HFFc6 (cell line): ENCODE measurements at places on chromosomes 11 and 22.

- DNase-seq, result no peak
Observed at GRCh38 chr11:102476812-102477211, 24.2 kb upstream of the TMEM123 start.

- peak; percentile 40 for DNase-seq
Observed at GRCh38 chr11:14908214-14908880, 16.3 kb upstream of the CYP2R1 start.

DNA sequence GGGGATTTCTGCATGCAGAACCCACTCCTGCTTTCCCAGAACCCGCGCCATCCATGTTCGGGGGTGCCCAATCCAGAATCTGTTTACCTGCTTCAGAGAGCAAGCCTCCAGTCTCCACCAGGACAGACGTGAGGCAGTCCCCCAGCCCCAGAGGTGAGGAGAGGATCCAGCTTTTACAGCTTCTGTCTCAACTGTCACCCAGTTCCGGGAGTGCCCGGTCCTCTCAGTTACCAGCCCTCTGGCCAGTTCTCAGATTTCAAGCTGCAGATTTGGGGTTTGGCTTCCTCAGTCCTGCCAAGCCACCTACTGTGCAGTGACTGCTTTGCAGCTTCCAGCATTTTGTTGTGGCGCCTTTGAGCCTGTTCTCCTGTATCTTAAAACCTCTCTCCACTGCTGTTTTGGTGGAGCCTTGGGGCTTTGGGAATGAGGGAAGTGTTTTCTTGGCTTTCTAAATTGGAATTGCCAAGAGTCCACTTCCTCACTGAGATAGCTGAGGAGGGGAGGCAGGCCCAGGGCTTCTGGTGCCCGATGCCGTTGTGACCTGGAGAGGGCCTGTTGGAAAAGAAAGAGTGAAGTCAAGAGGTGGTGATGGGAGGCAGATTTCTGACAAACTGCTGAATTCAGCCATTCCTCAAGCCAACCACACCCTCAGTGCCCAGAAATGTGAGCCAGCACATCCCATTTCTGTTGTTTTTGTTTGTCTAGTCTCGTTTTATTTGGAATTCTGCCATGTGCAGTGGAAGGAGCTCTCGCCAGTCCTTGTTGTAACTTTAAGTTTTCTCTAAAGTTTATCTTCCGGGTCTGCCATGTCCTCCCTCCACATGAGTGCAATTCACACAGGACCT, 513.4 kb downstream of the TBC1D22A start:
- no peak for DNase-seq

DNA sequence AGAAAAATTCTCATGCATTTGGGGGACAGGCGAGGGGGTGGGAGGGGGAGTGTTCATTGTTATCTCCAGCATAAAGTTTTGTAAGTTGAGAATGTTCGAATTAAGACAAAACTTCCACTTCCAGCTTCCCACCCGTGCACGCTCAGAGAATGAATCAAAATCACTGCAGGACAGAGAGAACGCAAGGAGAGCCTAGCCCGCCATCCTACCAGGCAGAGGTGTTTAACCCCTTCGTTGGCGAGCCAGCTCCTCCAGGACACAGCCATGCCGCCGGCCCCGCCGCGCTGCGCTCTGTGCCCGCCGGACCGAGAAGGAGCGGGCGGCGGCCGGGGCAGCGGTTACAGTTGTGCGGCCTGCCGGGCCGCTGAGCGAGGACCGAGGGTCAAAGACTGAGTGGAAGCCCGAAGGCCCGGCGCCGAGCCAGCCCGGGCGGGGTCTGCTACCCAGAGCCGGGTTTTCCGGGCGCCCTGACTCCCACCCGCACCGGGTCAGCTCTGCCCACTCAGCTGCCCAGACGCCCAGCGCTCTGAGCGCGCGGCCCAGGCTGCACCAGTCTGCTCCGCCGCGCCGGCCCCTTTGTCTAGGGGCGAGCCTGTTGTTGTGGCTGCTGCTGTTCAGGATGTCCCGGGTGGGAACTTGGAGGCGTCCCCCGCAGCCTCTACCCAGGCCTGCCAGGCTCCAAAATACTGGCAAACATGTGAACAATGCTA, at the start of gene NOX4:
TSS of gene NOX4 (minus strand) at position 395 of the 710 bp plus-strand sequence. CDS start at position 266, 129 bp downstream.
- DNase-seq, result peak; percentile 20

- no peak for DNase-seq
Observed at GRCh38 chr11:2553886-2554285, 109.1 kb downstream of the KCNQ1 start.

DNA sequence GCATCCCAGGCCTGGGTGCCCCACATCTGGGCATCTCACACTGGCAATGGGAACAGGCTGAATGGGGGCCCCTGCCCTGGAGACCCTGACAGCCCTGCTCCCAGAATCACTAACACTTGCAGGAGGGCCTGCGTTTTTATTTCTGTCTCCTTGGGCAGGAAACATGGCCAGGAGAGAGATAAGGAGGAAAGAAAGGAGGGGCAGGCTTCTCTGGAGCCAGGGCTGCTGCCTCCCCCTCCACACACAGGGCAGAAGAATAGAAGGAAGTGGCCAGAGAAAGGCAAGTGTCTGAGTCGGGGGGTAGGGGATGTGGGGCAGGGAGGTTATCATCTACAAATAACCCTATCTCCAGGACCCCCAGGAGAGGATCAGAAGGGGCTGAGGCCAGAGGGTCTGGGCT, 25.5 kb upstream of the TSPAN18 start:
- no peak for DNase-seq

DNA sequence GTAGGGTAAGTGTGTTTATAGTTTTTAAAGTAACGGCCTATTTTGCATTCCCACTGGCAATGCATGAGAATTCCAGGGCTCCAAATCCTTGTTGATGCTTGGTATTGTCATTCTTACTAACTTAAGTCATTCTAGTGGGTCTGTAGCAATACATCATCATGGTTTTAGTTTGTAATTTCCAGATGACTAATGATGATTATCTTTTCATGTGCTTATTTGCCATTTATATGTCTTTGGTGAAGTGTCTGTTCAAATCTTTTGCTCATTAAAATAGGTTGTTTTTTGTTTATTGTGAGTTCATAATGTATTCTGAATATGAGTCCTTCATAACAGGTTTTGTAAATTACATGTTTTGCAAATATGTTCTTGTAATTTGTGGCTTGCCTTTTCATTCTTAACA, 31.2 kb downstream of the MTMR3 start:
- DNase-seq, result peak; percentile 75

GRCh38 chr11:116832350-116833290, 2.9 kb downstream of the APOC3 start:
- DNase-seq, result no peak

DNA sequence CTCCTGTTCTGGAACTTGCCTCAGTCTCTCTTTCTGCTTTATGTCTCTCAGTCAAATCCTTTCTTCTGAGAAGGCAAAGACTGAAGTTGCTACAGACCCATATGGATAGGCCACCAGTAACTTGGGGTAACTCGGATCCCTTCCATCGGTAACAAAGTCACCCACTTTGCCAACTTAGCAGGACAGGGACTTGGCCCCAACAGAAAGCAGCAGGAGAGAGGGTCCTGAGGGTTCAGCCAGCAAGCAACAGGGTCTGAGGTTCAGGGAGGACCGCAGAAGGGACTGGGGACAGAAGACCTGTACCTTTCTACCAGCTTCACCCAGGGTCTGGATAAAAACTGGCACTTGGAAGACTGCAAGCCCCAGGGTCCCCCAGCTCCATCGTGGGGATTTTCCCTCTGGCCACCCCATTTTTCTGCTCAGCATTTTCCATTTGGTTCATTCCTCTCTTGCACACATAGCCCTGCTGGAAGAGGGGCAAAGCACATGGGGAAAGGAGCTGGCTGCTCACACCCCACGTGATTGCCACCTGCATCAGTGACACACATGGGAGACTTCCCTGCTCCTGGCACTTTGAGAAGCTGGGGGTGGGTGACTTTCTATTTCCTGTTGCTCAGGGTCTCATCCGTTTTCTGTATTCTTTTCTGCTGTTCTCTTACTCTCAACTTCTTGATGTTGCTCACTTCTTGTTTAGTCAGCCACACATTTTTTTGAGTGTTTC, 34.6 kb upstream of the GNAZ start:
- DNase-seq, result no peak

GRCh38 chr22:49446759-49447710, 380.6 kb downstream of the BRD1 start:
- no peak for DNase-seq

DNA sequence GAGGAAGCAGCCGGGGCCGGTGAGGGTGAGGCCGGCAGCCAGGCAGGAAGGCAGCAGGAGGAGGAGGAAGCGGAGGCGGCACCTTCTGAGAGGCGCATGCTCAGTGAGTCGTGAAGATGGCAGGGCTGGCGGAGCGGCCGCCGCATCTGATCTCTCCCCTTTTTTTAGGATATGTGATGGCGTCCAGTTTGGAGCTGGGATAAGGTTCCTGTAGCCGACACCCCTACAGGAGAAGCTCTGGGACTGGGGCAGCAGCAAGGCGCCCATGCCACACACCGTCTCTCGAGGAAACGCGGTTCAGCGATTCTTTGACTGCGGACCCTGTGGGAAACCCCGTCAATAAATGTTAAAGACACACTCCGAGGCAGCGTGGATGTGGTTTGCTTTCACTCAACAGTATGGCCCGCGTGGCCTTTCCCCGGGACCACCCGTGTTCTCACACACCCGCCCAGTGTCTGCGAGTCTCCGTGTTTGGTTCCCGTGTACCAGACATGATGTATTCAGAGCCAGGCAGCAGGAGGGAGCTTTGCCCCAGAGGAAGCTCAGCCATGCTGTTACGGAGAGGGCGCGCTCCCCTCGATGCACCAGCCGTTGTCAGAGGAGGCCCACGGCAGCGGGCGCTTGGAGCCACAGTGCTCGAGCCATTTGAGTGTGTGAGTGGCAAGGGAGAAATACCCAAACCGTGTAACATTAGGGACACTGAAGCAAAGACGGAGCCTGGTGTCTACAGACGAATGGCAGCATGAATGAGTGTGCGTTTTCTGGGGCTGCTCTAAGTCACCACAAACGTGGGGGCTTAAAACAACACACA, 27.7 kb upstream of the PARVB start:
- DNase-seq, result no peak

GRCh38 chr11:118914987-118915386, 10.7 kb downstream of the BCL9L start:
- DNase-seq, result no peak

DNA sequence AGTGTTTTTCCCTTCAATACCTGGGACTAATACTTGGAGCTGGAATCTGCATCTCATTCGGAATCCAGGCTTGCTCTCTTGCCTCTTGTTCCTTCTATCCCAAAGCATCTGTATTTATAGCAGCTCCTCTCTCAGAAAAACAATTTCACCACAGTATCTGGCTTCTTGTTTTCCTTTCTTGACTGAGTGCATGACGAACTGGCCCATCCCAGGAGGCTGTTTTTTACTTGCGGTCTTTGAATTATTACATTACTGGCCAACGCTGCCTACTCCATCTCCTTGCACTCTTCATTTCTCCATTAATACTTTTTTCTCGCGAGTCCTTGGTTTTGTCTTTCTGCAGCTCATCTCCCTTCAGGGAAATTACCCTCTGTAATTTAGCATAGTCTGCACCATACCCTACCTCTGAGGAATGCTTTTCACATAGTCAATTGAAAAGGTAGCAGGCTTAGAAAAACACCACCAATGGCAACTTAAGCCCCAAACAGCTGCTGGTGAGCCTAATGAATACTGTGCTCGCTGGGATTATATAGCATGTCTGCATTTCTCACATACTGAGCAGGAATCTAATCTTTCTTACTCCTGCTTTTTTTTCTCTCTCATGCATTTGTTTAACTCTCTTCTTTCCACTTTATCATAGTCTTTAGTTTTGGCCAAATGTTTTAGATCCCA, 277.4 kb upstream of the SESN3 start:
- DNase-seq, result no peak

DNA sequence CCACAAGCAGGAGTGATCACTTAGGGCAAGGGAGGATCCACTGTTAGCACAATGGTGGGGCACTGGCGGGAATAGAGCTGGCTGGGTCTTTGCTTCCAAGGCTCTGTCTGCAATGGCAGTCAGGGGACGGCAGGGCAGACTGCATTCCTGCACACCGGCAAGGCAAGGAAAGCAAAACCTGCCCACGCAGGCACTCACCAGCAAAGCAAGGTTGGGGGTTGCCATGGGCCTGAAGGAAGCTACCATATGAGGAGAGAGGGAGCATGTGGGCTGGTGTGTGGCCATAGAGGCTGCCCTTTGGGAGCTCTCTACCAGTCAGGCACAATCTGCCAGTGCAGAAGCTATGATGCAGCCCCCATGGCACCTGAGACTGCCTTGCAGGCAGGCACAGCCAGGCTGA, 33.2 kb downstream of the OR8B12 start:
- no peak for DNase-seq

- no peak for DNase-seq
Observed at GRCh38 chr11:84408946-84409411, 1122.8 kb upstream of the CCDC90B start.

- no peak for DNase-seq
Observed at GRCh38 chr11:74566146-74566960, 26.0 kb upstream of the POLD3 start.

DNA sequence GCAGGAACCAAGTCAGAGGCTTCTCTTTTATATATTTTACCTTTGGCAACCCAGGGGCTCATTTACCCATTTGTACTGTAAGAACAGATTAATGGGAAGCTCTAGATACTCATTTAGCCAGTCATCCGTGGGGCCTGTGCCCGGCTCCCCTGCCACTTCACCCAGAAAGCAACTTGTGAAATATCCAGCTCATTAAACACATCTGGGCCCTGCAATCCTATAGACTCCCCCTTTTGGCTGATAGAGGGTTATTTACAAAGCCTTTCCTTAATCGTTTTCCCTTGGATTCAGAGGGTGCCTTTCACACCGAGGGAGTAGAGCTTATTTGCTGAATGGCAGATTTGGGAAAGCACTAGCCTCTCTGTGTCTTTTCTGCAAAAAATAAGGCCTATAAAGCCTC, 118.7 kb upstream of the SORL1-AS1 start:
- DNase-seq, result no peak

DNA sequence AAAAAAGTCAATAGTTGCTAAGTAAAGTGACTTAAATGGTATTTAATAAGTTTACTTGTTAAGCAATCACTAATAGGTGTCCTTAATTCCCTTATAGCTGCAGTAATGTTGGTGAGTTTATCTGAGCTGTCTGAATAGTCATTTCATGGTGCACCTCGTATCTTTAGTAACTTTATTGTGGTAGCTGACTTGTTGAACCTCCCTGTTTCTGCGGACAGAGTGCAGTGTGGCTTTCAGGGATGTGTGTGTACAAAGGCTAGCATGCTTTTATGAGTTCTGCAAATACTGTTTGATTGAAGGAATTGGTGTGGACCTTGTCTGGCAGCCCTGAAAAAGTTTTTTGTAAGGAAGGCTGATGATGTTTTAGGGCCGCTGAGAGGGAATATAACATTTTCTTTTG, 2.6 kb downstream of the ZNRF3 start:
- no peak for DNase-seq
